ENCODE measurements at places on chromosomes 6 and 20.

DNA sequence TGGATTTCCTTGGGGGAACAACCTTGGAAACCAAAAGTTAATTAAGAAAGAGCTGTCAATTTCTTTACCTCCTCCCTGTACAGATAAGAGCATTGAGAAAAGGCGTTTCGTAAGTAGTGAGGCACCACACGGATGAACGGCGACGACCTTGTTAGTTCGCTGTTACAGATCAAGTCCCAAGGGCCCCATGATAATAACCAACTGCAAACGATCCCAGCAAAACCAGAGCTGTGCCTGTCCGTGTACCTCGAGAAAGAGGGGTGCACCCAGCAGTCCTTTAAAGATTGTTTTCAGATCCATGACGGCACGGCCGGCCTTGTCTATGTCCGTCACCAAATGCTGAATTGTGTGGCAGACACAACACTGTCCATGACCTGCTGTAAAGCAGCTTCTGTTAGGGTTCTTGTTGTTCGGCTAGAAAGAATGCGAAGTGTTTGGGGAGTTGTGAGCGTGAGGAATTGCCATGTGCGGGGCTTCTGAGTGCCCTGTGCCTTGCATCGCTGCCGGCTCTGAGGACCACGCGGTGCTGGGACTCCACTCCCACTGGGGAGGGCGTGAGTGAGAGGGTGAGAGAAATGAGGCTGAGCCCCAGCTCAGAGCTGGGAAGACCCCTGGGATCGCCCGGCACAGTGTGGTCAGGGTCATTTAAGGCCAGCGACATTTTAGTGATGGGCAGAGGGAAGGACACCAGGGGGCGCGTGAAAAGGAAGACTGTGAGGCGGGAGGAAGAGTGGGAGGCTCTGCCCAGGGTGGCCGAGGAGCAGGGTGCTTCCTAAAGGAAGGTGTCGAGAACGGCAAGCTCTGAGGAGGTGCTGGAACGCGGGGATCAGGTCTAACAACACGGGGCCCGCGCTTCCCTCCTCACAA, 136.8 kb upstream of the RPS6KA2 start:
- no peak for DNase-seq

DNA sequence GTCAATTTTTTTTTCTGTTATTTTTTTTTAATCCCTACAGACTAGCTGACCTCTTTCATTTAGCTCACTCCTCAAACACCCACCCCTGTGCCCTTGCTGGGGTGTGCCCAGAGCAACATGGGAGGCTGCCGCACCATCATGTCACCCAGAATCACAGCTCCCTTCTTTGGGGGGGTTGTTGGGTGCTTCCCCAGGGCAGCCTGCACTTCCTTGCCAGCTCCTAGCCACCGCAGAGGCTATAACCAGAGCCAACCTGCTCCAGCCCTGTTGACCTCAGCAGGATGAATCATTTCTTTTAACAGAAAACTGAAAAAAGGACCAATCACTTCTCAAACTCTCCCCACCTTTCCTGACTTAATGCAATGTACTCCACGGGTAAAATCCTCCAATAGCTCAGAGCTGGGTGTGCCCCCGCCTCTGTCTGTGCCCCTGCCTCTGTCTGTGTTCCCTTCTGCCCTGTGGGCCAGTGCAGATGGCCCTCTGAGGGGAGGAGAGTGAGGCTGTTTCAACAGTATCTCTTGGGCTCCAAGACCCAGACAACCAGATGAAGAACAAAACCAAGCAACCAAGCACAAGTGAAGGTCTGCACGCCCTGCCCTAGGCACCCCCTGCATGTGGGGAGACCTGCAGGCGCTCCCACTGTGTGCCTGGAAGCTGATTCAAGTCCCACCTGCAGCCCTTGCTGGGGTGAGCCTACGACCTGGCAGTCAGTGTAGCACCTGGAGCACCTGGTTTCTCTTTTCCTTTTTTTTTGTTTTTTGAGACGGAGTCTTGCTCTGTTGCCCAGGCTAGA, 67.7 kb downstream of the PYGB start:
- DNase-seq = peak; percentile 14

DNA sequence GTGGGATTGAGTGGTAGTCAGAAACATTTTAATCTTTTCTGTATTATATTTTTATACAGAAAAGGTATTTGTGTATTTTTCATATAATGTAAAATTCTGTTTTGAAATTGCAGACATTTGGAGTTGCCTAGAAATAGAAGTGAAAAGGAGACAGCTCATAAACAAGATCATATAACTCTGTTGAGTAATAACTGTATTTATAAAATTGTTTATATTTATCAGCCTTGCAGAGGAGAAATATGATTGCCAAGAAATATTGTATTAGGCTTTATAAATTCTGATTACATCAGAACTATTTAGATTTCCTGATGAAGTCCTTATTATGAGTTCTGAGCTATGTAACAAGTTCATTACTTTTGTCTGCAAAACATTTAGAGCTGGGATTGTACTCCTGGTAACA, 55.3 kb downstream of the RIPOR2 start:
- DNase-seq = no peak

DNA sequence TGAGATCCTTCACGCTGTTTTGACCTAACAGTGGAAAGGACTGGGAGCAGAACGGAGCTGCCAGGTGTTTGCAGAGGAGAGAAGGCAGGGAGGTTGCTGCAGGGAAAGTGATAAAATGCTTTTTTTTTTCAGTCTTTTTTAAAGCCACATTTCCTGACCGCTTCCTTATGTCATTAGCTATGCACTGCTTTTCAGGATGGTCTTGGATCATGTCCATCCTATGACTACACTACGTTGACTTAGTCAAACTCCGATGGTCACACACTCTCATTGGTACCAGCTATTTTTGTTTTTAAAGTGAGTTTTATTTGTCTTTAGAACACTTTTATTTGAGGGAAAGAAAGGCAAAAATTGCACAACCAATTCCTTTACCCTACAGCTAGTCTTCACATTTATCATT, 89.2 kb upstream of the EXOC2 start:
- no peak for DNase-seq

All from stimulated activated CD8-positive, alpha-beta memory T cell treated with anti-CD3 and anti-CD28 coated beads, Interleukin-4, amount 100 ng/mL, for 48 hours (primary cell).